ENCODE measurements at places on chromosomes 16 and 17.
A peak's percentile ranks its signal among the peaks of the same experiment; 100 is the strongest.

DNA sequence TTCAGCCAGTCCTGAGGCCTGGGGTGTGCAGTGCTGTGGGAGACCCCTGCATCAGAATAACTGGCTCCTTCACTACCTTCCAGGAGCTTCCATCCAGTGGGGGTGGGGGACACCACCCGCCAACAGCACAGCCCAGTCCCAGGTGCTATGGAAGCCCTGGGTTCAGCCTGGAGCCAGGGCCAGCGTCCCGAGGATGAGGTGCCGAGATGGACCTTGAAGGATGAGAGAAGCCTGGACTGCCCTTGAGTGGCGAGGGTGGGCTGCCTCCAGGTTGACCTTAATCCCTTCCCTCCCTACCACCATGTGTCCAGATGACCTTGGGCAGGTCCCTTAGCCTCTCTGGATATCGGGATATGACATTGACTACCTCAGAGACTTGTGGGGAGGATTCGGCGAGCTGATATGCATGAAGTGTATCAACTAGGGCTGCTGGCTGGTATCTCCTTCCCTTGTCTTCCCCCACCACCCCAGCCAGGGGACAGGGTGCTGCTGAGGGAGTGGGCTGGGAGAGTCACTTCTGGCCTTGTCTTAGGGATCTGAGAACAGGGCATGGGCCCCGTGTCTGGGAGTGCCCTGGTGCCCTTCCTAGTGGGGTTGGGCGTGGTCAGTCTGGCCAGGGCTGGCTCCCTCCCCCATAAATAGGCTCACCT lies 14.2 kb upstream of the LASP1NB start:
- peak; percentile 58 for DNase-seq

- no peak for DNase-seq
These were observed 685.8 kb upstream of the RBFOX1 start for GRCh38 chr16:6646891-6647290.

DNA sequence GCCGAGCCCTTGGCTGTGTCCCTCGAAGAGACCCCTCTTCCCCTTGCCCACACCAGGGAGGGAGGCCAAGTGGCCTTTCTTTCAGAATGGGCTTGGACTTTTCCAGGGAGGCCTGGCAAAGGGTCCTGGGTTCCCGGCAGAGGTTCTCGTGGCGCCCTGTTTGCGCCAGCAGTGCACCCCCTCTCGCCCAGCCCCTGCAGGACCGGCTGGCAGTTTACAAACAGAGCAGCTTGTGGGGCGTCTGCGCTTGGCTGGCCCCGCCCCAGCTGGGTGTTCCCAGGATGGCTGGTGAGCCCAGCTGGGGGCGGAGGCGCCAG lies 137.8 kb upstream of the CIBAR2 start:
- peak; percentile 28 for DNase-seq

DNA sequence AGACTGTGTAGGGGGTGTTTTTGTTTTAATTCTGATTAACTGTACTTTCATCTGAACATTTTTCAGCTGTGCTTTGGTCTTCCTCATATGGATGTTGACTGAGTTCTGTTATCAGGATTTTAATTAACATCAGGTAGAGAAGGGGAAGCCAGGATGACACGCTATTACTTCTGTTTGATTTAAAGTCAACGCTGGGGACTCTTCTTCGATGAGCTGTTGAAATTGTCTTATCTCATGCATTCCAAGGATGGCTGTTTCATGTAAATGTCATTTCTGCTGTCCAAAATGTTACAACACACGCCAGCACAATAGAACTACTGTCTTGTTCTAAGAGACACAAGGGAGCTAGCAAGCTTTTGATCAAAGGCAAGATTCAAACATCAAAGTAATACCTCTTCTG lies 263.3 kb upstream of the CDH5 start:
- DNase-seq: no peak

GRCh38 chr17:73268582-73269328 lies 7.1 kb upstream of the CPSF4L start:
- DNase-seq: no peak

DNA sequence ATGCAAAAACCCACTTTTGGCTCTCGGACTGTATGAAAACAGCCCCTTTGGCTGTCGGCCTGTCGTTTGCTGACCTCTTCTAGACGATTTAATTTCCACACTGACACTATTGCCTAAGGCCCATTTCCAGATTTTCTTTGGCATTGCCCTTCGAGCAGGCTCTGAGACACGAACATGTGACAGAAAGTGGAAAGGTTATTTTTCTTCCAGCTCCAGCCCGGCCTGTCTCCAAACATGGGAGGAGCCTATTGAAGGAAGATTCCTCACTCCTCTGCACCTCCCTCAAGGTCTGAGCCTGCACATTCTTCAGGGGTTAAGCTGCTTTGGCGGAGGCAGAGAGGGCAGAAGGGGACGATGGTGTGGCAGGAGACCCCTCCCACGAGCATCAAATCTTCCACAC lies 85.9 kb upstream of the FOXF1 start:
- DNase-seq: no peak

- DNase-seq: no peak
These were observed 117.0 kb downstream of the RAB11FIP4 start for GRCh38 chr17:31508288-31509094.

DNA sequence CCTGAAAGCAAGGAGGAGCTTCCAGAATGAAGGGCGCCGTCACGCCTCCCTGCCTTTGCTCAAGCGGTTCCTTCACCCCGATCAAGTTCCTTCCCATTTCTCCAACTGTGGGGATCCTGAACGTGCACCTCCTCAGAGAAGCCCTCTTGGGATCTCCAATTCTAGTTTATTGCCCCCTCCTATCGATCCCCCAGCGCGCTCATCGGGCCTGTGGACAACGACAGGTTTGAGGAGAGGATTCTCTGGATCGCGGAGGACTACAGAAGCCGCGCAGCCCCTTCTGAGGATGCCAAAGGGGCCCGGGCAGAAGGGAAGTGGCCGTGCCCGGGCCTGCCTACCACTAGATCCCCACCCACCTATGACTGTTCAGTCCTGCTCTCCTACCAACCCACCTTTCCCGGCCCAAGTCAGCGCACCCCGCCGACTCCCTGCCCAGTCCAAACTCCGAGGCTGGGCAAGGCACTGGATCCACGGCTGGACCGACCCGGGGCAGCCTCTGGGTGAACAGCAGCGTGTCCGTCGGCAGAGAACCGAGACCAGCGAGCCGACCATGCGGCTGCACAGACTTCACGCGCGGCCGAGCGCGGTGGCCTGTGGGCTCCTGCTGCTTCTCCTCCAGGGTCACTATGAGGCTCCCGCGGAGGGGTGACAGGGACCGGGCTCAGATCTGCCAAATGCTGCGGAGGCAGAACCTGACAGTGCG lies 12.8 kb upstream of the CES3 start:
- no peak for DNase-seq

DNA sequence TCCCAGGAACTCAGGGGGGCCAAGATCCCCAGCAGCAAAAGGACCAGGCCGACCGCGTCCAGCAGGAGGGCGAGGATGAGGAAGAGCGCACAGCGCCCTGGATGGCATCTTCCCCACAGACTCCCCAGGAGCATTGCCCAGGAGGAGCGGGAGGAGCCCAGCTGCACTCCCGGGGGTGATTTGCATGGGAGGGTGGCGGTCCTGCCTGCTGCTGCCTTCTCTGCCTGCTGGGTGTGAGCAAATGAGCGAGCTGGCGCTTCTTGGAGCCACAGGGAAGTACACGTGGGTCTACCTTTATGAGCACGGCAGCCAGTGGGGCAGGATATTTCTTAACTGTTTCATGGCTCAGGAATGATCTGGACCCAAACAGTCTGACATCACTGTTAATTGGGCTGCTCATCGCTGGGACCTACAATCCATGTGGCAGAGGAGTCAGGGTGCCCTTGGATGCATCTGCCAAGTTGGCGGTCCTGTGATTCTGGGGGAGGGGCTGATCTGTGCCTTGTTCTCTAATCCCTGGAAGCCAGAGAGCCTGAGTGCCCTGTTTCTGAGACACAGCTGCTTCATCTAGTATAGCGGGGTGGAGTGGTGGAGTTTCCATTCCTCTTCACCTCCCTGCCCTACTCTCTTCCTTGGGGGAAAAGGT lies at the start of gene TMEM238L:
TMEM238L (minus strand) TSS at position 270 of the 646 bp plus-strand sequence; CDS start at position 134, 136 bp downstream.
- DNase-seq: no peak

- DNase-seq: peak; percentile 88
These were observed 1.8 kb downstream of the GJD3 start for GRCh38 chr17:40362696-40363110.

GRCh38 chr16:89842471-89843408 lies 14.5 kb downstream of the SPIRE2 start:
- no peak for DNase-seq

DNA sequence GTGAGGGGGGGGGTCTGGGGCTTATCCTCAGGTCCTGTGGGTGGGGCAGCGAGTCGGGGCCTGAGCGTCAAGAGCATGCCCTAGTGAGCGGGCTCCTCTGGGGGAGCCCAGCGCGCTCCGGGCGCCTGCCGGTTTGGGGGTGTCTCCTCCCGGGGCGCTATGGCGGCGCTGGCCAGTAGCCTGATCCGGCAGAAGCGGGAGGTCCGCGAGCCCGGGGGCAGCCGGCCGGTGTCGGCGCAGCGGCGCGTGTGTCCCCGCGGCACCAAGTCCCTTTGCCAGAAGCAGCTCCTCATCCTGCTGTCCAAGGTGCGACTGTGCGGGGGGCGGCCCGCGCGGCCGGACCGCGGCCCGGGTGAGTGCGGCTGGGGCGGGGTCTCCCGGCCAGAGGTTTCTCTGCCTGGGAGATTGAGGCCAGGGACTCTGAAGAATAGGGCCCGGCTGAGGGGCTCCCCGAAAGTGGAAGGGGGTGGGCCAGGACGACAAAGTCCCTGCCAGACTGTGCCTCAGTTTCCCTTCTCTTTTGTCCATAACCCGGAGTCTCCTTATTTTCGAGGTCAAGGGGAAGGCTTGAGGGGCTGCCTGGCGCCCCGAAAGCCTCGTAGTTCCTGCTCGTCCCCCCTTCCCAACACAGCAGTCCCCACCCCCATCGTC lies at the start of gene FGF11:
FGF11 (plus strand) TSS at position 51 of the 651 bp plus-strand sequence; CDS start at position 160, 109 bp downstream.
- DNase-seq: no peak

GRCh38 chr16:2881783-2882649 lies 999 bp upstream of the FLYWCH2 start:
- DNase-seq: peak; percentile 23

- no peak for DNase-seq
These were observed 270.2 kb upstream of the RPL38 start for GRCh38 chr17:73933164-73933766.

DNA sequence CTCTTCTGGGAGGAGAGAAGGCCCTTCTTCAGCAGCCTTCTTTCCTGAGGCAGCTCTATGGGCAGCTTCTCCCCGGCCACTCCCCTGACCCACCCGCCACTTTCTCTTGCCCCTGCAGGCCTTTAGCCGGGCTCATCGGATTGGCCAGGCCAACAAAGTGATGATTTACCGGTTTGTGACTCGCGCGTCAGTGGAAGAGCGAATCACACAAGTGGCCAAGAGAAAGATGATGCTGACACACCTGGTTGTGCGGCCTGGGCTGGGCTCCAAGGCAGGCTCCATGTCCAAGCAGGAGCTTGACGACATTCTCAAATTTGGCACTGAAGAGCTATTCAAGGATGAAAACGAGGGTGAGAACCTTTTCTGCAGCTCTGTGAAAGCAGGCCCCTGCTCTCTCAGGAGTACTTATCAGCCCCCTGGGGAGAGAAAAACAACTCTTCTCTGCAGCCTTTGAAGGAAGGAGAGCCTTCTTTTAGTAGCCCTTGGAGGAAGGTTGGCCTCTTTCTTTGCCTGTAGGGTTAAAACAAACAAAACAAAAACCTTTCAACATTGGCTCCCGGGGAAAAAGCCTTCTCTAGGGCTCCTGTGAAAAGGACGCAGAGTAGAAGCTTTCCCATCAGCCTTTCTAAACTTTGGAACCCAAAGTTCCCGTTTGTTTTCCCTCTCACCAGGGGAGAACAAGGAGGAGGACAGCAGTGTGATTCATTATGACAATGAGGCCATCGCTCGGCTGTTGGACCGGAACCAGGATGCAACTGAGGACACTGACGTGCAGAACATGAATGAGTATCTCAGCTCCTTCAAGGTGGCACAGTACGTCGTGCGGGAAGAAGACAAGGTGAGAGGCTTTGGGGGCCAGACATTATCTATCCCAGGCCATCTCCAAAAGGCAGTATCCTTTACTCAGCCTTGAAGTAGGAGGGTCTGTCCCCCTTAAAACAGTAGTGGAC lies 12.7 kb downstream of the RNF227 start:
- no peak for DNase-seq
